NCI-H226 (cell line): ENCODE measurements at places on chromosomes 3 and 15.

DNA sequence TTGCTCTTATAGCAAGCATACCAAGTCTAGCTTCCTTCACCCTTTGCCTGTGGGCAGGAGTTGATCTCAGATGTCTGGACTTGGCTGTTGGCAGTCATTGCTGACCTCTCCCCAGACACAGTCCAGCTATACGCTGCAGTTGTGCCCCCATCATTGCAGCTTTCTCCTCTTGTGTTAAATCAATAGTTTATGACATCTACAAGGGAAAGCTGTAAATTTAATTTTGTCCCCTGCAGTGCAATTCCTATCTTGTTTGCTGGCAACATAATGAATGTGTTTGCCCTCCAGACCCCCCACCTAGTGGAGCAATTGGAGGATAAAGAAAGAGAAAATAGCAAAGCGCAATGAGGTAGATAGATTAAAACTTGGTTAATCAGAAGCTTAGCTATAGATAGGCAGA, 280.2 kb downstream of the LSAMP start:
- no peak for DNase-seq

DNA sequence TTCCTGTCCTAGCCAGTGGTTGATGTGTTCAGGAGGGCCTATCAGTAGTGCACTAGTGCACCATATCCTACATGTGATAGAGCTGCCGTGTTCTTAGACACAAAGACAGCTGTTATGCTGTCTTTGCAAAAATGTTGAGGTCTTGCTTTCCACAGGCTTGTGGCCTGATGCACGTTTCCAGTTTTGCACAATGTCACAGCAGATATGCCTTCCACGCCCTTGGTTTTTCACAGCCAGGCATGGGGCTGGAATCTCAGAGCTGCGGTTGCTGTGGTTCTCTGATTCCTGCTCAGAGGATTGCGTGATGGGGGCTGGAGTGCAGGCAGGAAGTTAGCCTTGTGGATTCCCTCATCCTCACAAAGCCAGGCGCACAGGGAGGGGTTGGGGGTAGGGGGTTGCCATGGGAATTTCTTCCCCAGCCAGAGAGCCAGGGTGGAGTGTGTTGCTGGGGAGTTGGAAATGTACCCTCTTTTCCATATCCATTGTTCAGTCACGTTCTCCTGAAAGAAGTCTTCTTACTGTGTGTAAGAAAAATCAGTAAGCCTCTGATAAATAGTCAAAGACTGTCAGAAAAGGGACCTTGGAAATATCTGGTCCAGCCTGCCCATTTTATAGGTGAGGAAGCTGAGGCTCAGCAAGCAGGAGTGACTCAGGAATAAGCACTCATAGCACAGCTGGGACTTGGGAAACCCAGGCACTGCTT, 79.4 kb downstream of the SMAD3 start:
- DNase-seq: peak; percentile 47

DNA sequence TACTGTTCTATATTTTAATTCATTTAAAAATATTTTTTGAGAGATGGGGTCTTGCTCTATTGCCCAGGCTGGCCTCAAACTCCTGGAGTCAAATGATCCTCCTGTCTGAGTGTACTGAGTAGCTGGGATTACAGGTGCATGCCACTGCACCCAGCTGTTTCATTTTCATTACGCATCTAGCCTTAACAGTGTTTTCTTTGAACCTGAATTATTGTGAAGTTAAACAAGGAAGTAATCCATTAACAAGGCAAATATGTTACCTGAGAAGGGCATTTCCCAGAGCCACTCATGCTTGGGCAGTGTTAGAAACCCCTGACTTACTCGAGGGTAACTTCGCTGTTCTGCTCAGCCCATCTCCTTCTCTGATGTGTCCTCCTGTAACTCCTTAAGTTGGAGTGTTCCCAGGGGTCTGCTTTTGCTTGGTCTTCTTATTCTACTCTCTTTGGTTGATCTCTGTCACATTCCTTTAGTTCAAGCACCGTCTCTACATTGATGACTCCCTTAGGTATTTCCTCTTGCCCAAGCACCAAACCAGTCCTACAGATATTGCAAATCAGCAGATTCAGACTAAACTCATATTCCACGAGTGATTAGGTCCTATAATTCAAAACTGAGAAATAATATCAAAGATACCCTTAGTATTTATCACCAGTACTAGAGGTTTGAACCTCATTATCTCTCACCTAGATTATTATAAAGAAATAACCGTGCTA, 107.9 kb downstream of the STAC start:
- DNase-seq: no peak

DNA sequence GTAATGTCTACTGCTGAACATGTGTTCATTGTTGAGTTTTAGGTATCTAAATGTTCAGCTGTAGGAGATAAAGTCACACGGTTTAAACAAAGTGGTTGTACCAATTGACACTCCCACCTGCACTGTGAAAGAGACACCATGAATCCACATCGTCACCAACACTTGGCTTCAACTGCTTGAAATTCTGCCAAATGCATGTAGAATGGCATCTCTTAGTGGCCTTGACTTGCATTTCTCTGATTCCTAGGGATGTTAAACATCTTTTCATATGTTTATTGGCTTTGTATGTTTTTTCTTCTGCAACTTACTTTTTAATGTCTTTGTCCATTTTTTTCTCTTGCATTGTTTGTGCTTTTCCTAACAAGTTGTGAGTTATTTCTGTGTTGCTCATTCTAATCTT, 43.4 kb downstream of the RPLP1 start:
- DNase-seq: no peak

- DNase-seq: peak; percentile 31
These were observed at the start of gene MCF2L2 for GRCh38 chr3:183428447-183429211. MCF2L2 (minus strand) TSS chr3:183428619; CDS start chr3:183427977, 642 bp downstream.

- no peak for DNase-seq
These were observed 30.5 kb downstream of the NEO1 start for GRCh38 chr15:73082812-73083211.

DNA sequence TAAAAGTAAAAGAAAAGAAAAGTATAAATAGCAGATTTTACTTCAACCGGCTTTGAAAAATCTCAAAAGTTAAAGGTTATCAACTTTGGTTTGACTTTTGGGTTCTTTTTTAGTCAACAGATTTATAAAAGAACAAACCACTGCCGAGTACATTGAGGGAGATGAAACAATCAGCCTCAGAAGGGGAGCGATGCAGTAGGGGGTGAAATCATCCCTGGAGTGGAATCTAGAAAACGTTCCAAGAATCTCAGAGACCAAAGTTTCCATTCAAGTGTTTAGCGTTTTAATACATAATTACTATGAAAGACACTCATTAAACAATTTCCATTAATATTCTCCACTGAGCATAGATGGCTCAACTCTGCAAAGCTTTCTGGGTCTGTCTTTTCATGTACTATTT, 745.5 kb downstream of the NR2F2 start:
- no peak for DNase-seq

GRCh38 chr15:56243163-56244037, at the start of gene RFX7:
RFX7 (minus strand) TSS chr15:56243879; CDS start chr15:56243285, 594 bp downstream.
- peak; percentile 84 for DNase-seq

- DNase-seq: no peak
These were observed 31.2 kb downstream of the ARPP21 start for GRCh38 chr3:35670408-35670965.

- DNase-seq: no peak
These were observed 52.6 kb downstream of the RFTN1 start for GRCh38 chr3:16460886-16461285.

GRCh38 chr3:155737844-155738460, 6.9 kb downstream of the PLCH1 start:
- no peak for DNase-seq

- no peak for DNase-seq
These were observed 100.1 kb downstream of the DPH6 start for GRCh38 chr15:35445891-35446290.

GRCh38 chr3:464255-464654, 267.7 kb downstream of the CHL1 start:
- DNase-seq: no peak

DNA sequence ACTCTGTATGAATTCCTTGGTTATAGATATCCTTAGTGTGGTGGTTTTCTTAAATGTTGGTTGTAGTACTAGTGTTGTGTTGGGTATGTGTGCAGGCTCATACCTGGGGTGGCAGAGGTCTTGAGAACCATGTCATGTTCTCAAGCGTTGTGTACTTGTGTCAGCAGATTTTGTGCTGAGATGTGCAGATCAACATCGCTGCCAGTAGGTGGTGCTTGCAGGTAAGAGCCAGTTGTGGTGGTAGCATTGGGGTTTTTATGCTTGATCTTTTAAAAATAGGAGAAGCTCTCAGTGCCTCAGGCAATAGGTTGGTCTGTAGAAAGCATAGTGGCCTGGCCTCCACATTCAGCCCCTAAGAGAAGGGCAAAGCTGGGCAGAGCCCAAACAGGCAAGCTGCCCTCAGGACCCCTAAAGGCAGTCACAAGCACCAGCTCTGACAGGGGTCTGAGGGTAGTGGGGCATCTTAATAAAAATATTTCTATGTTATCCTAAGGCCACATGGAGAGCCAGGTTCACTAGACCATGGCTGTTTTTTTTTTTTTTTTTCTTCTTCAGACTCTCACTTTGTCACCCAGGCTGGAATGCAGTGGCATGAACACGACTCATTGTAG, 164.0 kb downstream of the IL20RB start:
- peak; percentile 26 for DNase-seq

DNA sequence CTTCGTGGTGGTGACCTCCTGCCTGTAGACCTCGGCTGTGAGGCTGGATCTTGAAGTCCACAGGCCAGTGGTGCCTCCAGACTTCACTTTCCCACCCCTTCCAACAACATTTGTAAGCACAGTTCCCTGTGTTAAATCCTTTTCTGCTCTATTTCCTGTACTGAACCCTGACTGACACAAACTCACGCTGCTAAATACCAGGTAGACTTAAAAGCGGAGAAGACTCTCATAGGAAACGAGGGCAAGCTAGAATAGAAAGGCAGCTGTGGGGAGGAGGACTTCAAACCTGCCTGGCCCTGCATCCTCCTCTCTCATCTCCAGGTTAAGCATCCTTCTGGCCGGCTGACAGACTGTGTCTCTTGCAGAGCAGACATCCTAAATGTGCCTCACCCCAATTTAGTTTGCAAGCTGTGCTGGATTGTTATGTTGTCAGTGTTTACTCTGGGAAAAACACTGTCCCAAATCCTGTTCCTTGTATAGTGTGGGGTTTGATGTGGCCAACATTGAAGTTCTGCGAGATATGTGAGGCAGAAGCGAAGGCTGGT, 58.5 kb upstream of the LARS2 start:
- no peak for DNase-seq

- DNase-seq: no peak
These were observed 55.2 kb downstream of the PGPEP1L start for GRCh38 chr15:98952381-98952803.

- no peak for DNase-seq
These were observed 56.7 kb downstream of the MYO1E start for GRCh38 chr15:59315914-59316451.

- no peak for DNase-seq
These were observed 245.0 kb downstream of the SHOX2 start for GRCh38 chr3:157861076-157861765.

DNA sequence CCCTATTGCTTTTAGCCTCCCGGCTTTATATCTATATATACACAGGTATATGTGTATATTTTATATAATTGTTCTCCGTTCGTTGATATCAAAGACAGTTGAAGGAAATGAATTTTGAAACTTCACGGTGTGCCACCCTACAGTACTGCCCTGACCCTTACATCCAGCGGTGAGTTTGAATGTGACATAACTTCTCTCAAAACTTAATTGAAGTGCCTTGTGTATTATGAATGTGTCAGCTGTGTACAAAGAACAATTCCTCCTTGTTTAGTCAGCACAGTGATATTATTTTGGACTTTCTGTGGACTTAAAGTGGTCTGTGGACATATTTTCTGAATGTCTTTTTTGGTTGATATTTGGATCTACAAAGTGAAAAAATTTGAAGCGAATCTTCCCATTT, 220 bp downstream of the TP63 start:
- no peak for DNase-seq

- DNase-seq: no peak
These were observed 21.1 kb upstream of the GBE1 start for GRCh38 chr3:81782585-81782984.

DNA sequence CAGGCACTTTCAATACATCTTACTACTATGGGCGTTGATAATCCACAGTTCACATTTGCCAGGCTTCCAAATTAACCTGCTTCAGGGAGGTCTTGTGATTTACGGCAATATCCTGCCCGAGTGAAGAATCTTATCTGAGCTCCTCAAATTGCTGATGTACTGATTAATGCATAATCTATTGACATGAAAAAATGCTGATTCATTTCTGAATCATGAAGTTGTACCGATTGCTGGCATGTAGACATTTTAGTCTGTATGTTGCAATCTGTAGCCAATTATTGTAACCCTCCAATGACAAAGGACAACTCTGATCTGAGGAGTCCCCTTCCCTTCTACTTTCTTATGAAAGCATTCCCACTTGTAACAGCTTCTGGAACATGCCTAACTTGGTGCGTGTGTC, 97.2 kb downstream of the SEC22A start:
- DNase-seq: no peak

DNA sequence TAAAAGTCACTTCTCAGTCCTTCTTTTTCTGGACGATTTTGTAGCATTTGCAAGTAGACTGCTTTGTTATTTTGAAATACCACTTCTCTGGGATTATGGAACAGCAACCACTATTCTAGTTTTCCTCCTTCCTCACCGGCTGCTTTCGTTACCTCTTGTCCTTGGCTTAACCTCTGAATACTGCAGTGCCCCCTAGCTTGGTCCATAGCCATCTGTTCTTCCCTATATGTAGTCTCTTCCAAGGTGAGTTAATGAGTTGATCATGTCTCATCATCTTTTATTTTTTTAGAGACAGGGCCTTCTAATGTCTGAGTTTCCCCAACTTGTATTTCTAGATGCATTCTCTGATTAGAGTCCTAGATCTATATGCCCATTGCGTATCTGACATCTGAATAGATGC, 694.3 kb downstream of the NTRK3 start:
- no peak for DNase-seq

DNA sequence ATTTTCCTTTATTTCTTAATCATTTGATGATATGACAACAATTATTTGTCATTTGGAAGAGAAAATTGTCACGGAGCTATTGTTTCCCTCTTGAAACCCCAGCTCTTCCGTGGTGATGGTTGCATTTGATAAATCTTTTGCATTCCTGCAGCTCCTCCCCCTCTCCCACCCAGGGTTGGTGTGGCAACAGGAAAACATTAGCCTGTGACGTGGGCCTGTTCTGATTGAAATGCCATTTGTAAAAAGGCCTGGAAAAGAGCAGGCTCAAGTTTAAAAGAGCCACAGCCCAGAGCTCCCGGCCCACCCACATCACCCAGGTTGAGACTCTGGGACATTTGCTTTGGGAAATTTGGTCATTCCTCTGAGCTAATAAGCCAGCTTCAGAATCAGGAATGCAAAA, 282.5 kb downstream of the RPLP1 start:
- no peak for DNase-seq

GRCh38 chr15:39598186-39598850, 17.4 kb downstream of the THBS1 start:
- DNase-seq: no peak

DNA sequence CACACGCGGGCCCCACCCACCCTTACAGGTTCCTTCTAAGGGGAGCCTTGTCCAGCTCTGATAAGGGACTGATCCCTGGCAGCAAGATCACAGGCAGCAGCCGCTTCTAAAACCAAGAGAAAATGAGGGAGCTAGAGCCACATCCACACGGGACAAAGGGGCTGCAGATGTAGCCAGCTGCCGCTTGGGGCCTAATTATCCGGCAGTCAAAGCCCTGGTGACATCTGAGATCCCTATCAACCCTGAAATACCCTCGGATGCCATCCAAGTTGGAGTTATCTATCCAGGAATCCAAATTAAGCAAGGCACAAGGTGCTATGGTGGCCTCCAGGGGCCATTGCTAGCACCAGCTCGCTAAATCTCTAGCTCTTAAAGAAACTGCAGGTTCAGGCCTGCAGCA, 248.3 kb downstream of the VPS13C start:
- DNase-seq: no peak

GRCh38 chr3:155326244-155326643, 32.8 kb upstream of the STRIT1 start:
- no peak for DNase-seq
